ENCODE measurements at places on chromosomes 5 and 9.

- DNase-seq: peak; percentile 34
Measured at GRCh38 chr9:101485924-101486692, 47.5 kb upstream of the RNF20 start.

- DNase-seq: no peak
Measured at GRCh38 chr5:136909906-136910305, 544.6 kb upstream of the TRPC7 start.

- DNase-seq: no peak
Measured at GRCh38 chr5:23042226-23042625, 189.1 kb upstream of the CDH12 start.

- no peak for DNase-seq
Measured at GRCh38 chr5:83488821-83489220, 17.3 kb downstream of the VCAN start.

- no peak for DNase-seq
Measured at GRCh38 chr5:173187054-173187743, 42.9 kb downstream of the BNIP1 start.

DNA sequence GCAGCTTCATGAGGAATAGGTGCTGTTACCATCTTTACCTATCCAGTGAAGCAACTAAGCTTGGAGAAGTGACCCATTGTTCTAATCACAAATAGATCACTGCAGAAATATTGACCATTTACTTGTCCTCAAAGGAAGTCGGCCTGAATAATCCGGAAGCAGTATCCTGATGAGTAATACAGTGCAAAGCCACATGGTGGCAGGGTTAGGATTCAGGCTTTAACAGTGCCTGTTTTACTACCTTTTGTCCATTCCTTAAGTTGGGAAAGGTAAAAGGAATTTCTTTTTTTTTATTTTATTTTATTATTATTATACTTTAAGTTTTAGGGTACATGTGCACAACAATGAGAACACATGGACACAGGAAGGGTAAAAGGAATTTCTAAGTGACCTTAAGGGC lies 336.3 kb downstream of the KDM4C start:
- DNase-seq: no peak

- DNase-seq: no peak
Measured at GRCh38 chr9:128026255-128026772, 40.8 kb downstream of the NAIF1 start.

DNA sequence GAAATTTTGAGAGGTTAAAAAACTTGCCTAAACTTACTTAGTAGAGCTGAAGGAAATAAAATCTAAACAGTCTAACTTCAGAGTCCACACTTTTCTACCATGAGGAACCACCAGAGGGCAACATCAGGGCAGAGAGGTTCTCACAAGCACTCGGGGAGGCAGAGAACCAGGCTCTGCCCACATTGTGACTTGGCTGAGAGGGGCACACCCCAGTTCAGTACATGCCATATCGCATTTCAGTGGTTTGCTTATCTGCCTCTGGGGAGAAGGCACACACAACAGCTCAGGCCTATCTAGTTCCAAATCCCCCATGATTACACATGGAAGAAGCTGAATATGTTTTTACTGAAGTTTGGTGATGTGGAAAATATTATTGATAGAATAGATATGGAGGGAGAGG lies 49.2 kb downstream of the EQTN start:
- DNase-seq: no peak

GRCh38 chr5:131541071-131541470 lies 94.0 kb downstream of the RAPGEF6 start:
- DNase-seq: no peak

DNA sequence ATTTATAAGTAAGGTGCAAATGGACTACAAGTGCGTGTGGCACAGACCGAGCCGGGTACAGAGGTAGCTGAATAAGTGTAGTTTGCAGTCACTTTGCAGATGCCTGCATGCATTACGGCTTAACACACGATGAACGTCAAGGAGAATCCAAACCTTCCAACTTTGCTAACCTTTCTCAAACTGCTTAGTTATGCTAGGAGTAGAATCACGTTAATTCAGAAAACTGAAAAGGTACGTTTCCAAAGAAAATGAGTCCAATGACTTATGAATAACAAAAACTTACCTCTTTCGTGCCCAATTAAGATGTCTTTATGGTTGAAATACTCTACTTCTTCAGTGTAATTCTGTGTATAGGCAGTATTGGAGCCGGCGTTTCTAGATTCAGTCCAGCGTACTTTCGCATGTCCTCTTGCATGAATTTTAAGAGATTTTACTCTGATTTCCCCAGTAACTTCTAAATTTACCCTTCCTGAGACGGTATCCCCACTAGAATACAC lies 539 bp downstream of the ARRDC3 start:
- DNase-seq: no peak

GRCh38 chr5:74209571-74209970 lies 431.0 kb downstream of the ENC1 start:
- no peak for DNase-seq

DNA sequence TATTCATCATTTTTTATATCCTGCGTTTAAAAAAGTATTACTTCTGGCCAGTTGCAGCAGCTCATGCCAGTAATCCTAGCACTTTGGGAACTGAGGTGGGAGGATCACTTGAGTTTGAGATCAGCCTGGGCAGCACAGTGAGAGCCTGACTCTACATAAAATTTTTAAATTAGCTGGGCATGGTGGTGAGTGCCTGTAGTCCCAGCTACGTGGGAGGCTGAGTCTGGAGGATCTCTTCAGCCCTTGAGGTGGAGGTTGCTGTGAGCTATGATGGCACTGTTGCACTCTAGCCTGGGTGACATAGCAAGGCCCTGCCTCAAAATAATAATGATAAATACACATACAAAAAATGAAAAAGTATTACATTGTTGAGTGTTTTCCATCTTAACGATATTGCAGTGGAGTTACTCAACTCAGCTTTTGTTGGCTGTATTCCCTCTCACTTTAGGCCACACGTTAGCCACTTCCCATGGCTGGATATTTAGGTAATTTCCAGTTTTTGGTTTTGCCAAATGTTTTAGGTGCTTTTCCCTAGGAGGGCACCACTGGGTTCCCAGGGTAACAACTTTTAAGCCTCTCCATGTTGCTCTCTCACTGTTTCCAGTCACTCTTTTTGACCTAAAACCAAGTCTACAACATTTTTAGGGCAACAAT lies 20.6 kb downstream of the SHB start:
- no peak for DNase-seq

DNA sequence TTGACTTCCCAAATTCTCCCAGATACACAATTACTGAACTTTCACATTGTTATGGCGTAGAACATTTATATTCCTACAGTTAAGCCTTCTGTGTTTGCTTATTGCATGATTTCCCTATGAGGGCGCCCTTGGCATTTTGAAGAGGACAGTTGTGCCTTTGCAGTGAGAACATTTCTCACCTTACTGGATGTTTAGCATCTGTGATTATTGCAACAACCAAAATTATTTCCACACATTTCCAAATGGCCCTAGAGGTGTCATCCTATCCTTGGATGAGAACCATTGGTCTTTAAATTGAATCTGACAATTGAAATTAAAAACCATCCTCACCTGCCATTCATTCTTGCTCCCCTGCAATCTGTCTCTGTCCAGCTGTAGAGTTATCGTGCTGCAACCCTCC lies 104.0 kb downstream of the MAMDC2 start:
- no peak for DNase-seq

DNA sequence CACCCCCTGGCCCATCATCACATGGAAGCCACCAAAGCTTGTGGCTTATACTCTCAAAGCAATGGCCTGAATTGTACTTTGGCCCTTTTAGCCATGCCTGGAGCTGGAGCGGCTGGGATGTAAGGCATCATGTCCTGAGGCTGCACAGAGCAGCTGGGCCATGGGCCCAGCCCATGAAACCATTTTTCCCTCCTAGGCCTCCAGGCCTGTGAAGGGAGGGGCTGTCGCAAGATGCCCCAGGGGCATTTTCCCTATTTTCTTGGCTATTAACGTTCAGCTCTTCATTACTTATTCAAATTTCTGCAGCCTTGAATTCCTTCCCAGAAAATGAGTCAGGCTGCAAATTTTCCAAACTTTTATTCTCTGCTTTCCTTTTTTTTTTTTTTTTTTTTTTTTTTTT lies 27.7 kb downstream of the FST start:
- DNase-seq: no peak

DNA sequence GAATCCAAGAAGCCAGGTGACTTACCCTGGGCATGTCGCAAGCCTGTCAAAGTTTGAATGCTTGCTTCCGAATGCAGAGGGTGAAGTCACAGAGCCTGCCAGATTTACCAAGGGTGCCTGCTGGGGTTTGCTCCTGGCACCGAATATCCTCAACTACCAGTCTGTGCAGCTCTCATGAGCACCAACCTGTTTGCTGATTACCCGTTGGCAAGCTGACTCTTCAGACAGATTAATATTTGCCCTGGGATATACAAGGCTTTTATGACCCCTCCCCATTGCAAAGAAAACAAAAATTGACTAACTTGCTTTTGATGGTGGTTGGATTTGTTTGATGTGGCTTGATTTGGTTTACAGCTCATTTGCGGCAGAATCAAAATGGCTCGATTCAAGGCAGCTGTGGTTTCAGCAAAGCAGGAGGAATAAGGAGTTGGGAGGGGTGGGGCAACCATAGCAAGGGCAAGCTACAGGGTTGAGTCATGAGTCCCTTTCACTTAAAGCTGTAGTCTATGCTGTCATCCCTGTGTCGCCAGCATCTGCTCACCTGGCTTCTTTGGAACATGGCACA lies 82.3 kb upstream of the AGXT2 start:
- no peak for DNase-seq

DNA sequence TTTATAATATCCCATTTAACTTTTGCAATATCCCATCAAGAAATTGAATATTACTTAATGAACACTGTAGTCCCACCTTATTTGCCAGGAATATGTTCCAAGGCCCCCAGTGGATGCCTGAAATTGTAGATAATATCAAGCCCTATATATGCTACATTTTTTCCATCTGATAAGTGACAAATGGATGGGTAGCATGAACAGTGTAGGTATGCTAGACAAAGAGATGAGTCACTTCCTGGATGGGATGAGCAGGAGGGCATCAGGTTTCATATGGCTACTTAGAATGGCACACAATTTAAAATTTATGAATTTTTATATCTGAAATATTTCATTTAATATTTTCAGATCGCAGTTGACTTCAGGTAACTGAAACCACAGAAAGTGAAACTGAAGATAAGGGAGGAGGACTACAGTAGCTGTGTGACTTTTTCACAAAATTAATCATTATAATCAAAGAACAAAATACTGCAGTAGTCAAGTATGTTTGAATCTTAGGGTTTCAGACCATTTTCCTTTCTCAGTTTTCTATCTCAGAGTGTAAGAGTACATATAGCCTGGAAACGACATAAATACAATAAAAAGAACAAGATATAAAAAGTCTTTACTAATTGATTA lies 636.4 kb upstream of the ARRDC3 start:
- no peak for DNase-seq

DNA sequence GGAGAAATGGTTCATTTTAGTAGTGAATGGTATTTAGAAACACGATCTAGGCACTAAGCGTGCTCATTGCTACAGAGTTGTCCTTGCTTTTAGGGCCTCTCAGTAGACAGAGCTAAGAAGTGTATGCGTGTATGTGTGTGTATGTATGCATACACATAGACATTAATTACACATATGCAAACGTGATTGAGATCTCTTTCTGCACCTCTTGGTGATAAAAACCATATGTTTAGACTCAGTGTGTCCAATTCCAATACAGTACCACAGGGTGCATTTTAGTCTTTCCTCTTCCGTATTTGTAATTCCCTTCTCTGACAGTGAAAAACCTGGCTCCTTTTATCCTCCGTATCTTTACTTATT lies 13.1 kb downstream of the TRIO start:
- no peak for DNase-seq

DNA sequence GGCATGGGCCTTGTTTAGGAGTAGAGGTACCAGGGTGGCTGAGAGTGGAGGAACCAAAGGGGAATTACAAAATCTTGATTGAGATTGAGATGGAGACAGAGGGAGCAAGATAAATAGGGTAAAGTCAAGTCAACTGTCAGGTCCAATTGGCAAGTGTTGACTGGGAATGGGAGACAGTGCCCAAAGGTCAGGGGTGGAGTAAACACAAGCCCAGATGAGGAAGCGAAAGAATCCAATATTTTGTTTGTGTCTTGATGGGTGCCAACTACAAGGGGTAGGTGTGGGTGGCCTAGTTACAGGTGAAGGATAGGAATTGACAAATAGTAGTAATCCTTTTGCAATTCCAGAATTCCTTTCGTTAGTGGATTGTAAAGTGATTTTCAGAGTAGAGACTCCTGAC lies 75.1 kb upstream of the AGXT2 start:
- DNase-seq: no peak

- DNase-seq: no peak
Measured at GRCh38 chr9:31807574-31808256, 576.7 kb upstream of the ACO1 start.

DNA sequence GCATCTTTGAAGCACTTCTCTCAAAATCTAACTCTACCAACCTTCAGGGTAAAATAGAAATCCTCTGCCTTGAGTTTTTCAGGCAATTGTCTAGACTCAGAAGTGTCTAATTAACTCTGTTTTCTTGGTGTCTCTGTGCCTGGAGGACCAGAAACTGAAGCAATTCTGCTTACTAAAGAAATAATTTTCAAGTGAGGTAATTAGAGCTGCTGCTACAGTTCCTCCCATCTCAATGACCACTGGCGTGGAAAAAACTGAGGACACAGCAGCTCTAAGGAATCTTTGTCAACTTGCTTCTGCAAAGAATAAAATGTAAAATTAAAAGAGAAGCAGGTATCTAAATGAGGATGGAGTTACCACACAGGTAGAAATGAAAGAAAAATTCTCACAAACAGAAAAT lies 785.0 kb downstream of the PRELID2 start:
- DNase-seq: no peak

GRCh38 chr9:97853056-97853843 lies at the start of gene FOXE1:
Gene FOXE1 (plus strand): TSS chr9:97853226. CDS start chr9:97853915, 689 bp downstream.
- peak; percentile 29 for DNase-seq

- no peak for DNase-seq
Measured at GRCh38 chr5:66869347-66869746, 273.2 kb downstream of the MAST4 start.

DNA sequence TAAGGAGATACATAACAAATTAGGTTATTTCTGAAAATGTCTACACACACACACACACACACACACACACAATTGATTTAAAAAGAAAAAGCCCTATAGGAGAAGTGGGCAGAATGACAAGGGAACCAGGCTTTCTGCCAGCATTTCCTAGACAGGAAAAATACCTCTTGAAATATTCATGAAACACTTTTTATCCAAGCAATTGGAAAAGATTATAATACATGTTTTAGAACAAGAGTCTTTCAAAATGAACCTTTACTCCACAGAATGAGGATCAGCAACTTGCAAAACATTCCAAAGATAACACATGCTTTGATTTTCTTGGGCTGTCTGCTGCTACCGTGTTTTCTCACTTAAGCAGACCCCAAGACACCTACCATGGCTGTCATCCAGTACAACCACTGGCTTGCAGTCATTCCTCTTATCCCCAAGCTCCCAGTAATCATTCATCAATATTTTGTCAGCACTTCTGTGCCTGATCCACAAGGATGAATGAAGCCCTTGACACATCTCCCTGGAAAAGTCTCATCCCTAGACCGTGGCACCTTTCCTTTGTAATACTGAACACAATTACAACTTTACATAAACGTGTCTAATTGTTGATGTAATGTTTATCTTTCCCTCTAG lies 717.1 kb upstream of the ZNF608 start:
- DNase-seq: no peak
